ENCODE measurements at places on chromosomes 6 and 20.

GRCh38 chr6:109743739-109744138 lies 52.6 kb downstream of the FIG4 start:
- no peak for DNase-seq

DNA sequence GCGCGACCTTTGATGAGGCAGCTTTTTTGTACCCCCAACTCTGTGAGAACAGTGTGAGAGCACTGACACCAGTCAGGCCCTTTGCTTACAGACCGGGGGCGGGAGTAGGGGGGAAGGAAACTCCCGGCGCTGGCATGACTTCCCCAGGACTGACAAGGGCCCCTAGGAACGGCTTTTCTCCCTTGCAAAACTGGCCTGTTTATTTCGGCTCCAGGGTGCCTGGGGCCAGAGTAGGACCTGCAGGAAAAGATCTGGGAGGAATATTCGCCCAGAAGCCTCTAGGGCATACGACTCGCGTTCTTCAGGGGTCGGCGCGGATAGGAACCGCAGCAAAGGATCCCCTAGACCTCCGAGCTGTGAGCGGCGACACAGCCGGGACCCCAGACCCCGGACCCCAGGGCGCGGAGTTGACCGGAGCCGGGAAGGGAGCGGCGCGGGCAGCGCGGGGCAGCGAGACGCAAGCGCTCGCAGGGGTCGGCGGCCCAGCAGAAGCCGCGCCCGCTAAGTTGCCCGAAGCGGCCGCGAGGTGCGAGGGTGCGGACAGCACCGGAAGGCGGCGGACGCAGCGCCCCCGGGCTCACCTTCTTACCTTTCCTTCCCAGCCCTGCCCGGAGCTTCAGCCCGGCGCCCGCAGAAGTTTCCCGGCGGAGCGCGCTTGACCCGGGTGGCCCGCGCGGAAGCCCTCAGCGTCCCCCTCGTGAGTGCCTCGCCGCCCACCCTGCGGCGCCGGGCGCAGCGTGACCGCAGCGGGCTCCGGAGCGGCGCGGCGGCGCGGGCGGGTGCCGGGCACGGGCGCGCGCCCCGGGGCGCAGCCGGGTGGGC lies at the start of gene POPDC3:
Gene POPDC3, minus strand, starts transcription at position 771 of the 822 bp plus-strand sequence. CDS start 18,105 bp downstream, outside the sequence.
- peak; percentile 82 for DNase-seq

DNA sequence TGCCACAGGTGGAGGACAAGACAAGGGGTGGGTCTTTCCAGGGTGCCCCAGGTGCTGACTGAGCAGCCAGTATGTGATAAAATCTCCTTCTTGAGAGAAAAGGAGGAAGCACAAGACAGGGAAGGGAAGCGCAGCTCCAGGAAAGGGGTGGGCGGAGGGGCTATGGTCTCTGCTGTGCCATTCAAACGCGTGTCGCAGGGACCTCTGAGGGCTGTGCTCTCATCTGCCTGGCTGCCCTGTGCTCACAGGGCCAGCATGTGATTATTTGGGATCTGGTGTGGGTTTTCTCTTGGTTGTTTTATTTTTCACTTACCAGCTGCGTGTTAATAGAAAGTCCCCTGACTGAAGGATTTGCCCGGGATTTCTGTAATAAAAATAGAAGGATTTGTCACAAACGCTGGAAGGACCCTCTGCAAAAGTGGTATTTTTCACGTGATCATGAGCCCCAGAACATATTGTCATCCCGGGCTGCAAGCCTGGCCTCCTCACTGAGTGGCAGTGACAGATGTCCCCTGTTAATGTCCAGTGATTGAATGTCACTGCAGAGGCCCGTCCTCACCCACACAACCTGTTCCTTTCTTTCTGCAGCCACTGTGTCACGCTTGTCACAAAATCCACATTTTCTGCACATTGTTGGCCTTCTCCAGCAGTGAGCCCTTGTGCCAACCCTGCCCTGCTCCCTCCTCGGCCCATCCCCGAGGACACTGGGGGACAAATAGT lies 35.0 kb upstream of the VSX1 start:
- no peak for DNase-seq

DNA sequence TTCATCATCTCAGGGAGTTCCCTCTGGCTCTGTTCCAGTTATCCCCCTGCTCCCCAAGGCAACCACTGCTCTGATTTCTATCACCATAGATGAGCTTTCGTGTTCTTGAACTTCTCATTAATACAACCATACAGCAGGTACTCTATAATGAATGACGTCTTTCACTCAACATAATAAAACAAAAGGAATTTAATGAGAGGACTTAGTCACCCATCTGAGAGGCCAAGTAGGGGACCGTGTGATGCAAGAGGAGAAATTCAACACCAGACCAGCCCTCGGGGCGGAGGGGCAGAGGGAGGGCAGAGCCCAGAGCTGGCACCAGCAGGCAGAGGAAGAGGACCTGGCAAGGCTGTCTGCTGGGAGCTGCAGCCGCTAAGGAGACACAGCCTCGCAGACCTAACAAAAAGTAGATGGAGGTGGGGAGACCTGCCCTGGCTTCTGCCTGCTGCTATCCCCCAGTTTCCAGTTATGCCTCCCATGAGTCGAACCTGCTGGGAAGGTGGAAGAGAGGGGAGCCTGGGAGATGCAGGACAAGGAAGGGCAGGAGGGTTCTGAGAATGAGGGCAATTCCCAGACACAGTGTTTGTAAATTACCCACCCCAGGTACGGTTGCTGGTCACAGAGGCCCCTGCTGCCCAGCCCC lies 13.8 kb downstream of the CCN5 start:
- no peak for DNase-seq

DNA sequence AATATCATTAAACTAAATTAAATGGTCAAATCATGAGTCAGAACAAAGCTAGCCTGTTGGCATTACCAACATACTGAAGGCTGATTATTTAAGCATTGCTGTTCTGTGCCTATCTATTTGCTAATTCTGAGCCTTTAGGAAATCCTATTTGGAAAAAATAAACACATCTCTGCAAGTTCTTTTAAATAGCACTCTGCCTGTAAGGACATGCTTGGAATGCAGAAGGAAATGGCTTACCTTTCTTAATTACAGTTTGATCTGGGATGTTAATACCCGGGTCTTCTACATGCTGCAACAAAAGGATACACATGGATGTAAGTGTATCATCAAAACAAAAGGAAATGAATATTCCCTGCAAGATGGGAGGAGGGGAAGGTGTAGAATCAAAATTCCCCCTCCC lies 8.3 kb downstream of the TFAP2A start:
- DNase-seq: no peak

- DNase-seq: no peak
Measured at GRCh38 chr6:135044639-135045038, 10.0 kb downstream of the HBS1L start.

- DNase-seq: no peak
Measured at GRCh38 chr6:35790683-35791082, 6.4 kb downstream of the CLPS start.

DNA sequence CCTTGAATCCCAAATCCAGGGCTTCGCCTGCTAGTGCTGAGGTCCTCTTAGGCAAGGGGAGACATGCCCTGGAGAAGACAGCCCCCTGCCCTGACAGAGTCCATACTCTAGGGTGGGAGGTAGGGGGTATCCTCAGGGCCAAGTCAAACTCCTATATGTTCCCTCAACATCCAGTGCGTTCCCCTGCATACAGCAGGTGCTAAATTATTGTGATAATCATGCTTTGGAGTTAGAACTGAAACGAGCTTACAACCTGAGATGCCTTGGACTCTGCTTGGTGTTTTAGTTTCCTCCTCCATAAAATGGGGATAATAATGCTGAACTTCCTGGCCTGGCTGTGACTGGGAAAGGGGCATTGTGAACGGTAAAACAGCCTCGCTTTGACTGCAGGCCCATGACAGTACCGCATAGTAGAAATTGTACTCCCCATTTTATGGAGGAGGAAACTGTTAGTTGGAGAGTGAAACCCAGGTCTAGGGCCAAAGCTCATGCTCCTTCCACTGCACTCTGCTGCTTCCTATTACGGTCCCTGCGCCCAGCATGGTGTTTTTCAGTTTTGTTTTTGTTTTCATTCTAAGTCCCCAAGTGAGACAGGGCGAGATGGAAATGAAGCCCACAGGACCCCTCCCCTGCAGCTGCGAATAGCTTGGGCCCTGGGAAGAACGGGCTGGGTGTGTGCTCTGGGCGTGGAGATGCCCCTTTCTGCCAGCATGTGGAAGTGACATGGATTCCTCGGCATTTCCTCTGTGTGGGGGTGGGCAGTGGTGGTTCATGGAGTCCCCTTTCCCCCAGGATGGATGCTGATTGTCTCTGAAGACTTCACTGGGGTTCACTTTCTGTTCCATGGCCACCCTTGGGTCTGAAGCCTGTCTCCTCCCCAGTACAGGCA lies 162.5 kb downstream of the VEGFA start:
- no peak for DNase-seq

GRCh38 chr6:168388641-168389633 lies 52.0 kb upstream of the SMOC2 start:
- DNase-seq: no peak

DNA sequence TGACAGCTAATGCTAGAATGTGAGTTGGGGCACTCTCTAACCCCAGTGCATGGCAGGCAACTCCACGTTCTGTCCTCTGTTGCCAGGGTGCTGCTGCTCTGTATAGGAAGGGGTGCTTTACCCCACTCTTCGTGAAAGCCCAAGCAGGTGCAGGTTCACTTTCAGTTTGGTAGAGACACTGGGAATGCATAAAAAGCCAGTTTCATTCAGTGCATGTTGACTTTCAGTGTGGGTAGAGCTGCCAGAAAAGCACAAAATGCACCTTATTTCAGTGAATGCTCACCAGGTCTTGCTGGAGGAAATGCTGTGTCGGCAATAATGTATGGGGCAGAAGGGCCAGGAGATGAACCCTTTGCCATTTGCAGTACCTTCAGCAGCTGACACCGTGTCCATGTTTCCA lies 62.1 kb upstream of the ADGRB3 start:
- no peak for DNase-seq

DNA sequence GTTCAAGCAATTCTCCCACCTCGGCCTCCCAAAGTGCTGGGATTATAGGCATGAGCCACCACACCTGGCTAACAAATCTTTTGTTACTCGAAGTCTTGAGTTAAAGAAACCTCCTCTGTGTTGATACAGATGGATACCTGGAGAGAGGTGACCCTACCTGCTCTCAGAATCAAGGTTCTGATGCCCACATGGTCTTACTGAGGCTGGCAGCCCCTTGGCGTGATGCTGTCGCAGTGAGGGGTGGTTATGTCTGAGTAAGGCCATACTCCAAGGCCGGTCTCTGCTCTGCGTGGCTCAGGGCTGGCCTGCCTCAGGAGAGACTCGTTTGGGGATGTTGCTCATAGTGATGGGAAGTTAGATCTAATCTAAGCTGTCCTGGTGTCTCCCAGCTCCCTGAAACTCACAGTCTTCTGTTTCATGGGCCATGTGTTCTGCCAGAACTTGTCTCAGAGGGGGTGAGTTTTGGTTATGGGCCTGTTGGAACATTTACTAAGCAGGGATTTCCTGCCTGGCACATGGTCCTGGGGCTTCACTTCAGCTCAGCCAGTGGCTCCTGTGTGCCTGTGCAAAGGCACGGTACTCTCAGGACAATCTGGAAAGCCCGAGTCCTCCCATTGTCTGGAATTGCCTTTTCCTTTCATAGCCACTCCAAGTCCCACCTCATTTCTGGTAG lies 17.5 kb upstream of the TRAF3IP2 start:
- no peak for DNase-seq

DNA sequence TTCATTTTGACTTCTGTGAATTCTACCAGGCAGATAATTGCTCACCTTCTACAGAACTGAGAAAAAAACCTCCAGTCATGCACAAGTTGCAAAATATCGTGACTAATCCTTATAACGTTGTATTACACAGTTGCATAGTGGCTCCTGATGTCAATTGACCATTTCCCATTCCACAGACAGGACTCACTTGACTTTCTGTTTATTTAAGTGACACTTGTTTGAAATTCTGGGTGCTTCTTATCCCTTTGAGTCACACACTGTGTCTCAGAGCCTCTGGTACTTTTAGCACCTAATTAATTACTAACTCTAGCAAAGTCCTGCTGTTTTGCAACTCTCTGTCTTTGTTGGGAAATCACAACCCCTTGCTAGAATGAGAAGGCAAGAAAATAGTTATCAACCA lies 16.2 kb upstream of the RSPO3 start:
- no peak for DNase-seq

- DNase-seq: peak; percentile 67
Measured at GRCh38 chr20:11676630-11677287, 240.9 kb upstream of the BTBD3 start.

DNA sequence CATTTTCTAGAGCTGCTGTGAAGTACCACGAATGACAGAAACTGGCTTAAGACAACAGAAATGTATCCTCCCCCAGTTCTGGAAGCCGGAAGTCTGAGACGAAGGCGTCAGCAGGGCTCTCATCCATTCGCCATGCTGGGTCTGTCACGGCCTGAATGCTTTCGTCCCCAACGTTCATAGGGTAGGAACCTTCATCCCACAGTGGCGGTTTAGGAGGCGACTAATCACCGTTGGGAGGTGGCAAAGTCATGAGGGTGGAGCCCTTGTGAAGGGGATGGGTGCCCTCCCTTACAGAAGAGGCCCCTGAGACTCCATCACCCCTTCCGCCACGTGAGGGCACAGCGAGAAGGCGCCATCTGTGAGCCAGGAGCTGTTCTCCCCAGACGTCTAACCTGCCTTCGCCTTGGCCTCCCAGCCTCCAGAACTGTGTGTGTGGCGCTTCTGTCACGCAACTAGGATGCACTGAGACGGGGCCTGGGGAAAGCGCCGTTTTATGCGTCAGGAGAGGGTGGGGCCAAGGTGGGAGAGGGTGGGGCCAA lies 250.3 kb downstream of the TTLL2 start:
- peak; percentile 4 for DNase-seq

DNA sequence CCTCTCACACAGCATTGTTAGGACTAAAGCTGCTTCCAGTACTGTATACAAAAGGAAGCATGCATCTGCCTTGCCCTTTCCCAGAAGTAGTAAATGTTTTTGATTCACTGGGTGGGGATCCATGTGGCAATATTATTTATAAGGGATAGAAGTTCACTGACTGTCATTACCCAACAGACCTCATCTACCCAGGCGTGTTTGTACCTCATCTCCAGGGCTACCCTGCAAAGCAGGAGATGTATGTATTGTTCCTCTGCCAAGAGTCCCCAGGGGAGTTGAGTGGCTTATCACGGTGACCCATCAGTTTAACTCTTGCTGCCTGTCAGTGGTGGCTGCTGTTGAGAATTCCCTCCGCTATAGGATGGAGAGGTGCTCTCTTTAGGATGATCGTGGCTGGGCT lies 42.5 kb downstream of the SLC24A3 start:
- no peak for DNase-seq

DNA sequence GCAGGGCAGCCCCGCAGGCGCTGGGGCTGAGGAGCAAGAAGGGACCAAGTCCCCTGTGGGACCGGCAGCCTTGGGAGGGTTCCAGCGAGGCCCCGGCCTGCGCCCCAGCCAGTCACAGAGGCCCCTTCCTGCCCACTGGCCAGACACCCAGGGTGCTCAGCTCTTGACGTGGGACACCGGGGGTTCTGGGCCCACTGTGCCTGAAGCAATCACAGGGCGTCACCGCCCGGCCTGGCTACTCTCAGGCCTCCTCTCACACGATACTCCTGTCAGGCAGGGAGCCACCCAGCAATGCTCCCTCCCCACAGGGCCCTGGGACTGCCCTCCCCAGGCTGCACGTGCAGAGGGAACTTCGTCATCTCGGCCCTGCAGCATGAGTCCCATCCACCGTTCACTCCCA lies 14.5 kb downstream of the TAF4 start:
- no peak for DNase-seq
